ENCODE measurements at places on chromosomes 4 and X.

GRCh38 chrX:16589826-16590225 lies 60.1 kb upstream of the S100G start:
- DNase-seq: no peak

DNA sequence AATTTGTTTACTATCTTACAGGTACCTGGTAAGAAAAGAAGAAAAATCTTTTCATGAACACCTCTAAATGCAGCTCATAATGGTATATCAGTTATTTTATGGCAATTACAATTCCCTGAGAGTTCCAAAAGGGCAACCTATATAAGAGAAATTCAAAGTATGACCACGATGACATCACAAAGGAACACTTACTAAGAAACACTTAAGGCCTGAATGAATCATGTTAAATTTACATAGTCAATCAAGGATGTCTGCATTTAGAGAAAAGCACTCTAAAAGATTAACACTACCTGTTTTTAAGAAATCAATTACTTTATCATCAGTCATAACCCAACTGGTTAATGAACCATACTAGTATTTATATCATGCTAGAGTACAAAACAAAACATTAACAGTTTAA lies 63.9 kb downstream of the LCORL start:
- DNase-seq: no peak

- DNase-seq: no peak
Measured at GRCh38 chrX:120564925-120565324, 4.2 kb upstream of the CUL4B start.

DNA sequence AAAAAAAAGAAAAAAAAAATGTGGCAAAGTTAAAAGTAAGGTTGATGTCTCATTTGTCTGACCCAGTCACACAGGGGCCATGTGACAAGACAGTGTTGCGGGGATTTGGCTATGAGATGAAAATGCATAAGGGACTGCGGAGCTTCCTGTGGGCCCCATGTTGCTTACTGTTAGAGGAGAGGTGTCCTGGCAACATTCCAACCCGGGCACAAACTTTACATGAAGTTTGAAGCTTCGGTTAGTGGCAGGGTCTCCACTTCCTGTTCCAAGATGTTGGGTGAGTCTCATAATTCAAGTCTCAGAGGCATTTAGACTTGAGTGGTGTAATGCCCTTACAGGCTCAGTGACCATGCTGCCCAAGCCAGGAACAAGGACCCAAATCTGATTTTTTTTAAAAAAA lies 111.3 kb downstream of the MAML3 start:
- no peak for DNase-seq

DNA sequence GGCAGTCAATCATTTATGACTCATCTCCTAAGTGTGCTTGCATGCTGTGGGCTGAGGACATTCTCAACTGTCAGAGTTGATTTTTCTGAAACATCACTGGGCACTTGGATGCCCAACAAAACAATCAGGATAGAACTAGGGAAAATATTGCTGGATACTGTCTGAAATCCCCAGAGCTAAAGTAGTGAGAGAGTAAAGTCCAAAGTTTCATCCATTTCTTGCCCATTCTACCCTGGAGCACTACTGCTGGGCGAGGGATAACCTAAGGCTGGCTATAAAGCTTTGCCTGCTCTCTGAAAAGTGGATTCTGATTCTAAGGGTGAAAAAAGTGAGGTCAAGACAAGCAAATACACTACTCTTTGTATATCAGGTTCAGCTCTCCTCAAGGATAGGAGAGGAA lies 279.6 kb upstream of the EDA2R start:
- no peak for DNase-seq

- DNase-seq: no peak
Measured at GRCh38 chrX:154077101-154077500, 20.4 kb downstream of the MECP2 start.

- DNase-seq: no peak
Measured at GRCh38 chrX:107730298-107730655, 45.3 kb downstream of the TSC22D3 start.

DNA sequence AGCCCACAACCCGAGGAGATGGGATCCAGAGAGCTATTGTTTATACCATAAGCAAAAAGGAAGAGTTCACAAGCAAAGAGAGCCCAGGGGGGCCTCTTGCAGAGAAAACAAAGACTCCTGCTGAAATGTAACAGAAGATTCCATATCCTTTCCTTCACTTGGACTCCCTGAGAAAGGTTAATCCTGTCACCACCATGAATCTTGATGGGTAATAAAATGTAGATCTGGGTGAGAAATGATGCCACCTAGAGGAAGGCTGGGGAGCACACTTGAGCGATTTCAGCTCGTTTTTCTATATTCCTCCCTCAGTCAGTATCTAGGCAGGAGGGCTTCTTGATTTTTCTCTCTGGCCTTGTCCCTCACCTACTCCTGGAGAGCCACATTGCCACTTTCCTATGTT lies 10.2 kb upstream of the KCNE5 start:
- DNase-seq: no peak

GRCh38 chr4:73883306-73883705 lies 14.1 kb downstream of the CXCL1 start:
- DNase-seq: no peak

DNA sequence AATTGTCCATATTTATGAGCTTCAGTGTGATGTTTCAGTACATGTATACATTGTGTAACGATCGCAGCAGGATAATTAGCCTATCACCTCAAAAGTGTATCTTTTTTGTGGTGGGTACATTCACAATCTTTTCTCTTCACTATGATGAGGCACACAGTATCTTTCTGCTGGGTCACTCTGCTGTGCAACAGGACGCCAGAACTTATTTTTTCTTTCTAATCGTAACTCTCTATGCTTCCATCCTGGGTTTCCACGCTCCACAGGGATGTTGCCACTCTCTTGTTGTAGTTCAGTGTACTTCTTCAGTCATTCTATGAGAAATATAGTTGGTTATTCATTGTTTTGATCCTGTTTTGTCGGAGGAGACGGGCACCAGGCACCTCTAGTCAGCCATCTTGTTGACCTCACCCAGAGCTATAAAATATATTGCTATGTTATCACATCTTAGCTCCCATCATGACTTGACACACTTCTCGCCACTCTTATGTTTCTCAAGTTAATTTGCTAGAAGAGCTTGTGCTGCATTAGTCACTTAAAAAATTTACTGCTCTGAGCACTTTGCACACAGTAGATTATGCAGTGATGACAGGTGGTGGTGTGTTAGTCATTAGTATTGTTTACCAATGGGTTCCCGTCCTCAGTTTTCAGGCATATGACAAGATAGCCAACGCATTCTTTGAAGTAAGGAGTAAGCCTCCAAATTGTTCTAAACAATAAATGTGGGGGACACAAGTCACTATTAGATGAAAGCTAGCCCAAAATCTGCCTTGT lies 1002.7 kb upstream of the PCDH7 start:
- DNase-seq: no peak

DNA sequence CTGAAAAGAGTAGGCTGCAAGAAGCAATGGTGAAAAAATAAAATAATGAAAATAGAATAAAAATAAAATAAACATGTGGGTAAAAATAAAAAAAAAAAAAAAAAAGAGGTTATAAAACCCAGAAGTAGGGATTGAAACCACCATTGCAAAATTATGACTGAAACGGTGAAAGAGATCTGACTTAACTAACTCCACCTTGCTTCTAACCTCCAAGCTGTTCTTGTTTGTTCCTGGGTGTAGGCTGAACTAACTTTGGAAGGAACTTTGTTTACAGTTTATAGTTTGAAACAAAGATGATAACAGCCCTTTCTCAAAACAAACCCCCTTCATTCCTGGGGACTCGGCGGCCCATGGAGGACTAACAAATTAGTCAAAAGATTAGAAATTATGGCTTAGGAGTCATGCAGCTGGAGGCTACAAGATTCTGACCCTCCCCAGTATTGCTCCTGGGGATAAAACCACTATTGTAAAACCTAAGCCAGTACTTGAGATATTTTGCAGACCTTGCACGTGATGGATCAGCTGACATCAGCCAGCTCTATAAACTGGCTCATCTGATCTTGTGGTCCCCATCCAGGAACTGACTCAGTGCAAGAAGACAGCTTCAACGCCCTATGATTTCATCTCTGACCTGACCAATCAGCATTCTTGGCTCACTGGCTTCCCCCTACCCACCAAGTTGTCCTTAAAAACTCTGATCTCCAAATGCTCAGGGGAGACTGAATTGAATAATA lies 30.4 kb downstream of the DDX60L start:
- no peak for DNase-seq

DNA sequence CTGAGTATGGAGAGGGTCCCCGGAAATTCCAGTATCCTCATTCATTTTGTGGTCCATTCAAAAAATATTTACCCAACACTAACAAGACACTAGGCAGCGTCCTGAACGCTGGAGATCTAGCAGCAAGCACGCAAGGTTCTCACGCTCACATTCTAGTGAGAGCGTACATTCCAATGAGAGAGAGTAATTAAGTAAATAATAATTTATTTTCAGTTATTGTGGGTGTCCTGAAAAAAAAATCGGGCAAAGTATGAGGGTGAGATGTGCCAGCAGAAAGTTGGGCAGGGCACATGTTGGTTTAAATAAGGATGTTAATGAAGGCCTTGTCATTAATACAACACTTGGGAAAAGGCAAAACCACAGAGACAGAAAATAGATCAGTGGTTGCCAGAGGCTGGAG lies 4.0 kb upstream of the TMEM156 start:
- DNase-seq: no peak

- DNase-seq: no peak
Measured at GRCh38 chr4:24806206-24806990, 11.0 kb downstream of the SOD3 start.

DNA sequence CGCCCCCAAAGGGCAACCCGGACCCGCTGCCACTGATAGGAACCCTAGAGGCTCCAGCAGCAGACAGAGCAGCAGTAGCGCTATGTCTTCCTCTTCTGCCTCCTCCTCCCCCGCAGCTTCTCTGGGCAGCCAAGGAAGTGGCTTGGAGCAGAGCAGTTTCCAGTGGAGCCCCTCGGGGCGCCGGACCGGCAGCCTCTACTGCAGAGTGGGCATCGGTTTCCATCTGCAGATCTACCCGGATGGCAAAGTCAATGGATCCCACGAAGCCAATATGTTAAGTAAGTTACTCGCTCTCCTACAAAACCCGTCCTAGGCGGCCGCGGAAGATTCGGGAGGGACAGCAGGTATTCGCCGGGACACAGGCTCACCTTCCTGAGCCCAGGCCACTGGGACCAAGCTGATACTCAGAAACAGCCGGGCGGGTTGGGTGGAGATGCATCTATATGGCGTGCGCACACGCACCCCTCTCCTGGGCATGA lies 477 bp downstream of the FGF5 start:
- DNase-seq: no peak

GRCh38 chr4:651884-652642 lies 22.0 kb downstream of the ATP5ME start:
- DNase-seq: no peak

- DNase-seq: no peak
Measured at GRCh38 chr4:179671609-179672008, 2229.4 kb upstream of the AGA start.

GRCh38 chr4:145679520-145679919 lies 426 bp upstream of the C4orf51 start:
- no peak for DNase-seq

DNA sequence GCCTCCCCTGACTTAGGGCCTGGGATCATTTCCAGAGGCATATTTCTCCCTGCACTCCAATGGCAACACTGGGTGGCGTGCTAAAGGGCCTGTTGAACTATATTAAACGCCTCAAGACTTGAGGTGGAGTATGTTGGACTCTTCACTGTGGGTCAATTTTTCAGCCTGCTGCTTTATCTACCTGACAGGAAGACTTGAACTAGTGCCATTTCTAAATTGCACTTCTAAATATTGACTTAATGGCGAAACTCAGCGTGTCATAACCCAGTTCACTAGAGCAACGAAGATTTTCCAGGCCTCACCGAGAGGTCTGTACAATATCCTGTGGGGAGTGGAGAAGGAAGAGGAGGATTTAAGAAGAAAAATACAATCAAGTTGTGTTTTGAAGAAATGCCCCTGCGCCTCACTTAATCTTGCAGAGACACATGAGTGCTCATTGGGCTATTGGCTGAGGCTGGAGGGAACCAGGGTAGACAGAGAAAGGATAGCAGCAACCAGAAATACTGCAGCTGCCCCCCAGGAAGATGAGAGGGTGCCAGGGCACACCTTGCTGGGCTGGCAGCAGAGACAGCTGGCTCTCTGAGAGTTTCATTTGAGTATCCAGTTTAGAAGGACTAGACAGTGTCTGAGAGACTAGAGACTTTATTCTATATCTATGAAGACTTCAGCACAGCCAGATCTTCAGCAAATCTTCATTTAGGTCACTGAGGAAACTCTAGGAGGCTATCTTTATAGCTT lies 67.4 kb downstream of the ENPP6 start:
- DNase-seq: no peak

DNA sequence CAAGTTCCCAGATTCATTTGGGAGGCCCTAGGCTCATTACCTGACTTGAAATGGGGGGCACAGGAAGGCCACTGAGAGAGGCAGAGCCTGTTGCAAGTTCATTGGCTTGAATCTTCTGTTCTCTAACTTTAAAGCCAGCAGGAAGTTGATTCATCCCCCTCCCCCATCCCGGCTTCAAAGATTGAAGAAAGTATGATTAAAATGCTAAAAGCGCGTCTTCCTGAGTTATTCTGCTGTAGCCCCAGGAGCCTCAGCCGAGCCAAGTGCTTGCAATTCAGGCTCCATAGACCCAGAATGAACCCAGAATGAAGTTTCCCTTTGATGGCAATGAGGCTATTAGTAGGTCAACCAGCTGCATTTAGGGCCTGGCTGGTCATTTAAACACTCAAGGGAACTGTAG lies 14.7 kb downstream of the CHST7 start:
- DNase-seq: no peak

- no peak for DNase-seq
Measured at GRCh38 chr4:184457535-184458249, 16.7 kb downstream of the IRF2 start.

GRCh38 chr4:151276787-151277562 lies at the start of gene PRSS48:
TSS of gene PRSS48 (plus strand) at chr4:151277161. CDS start at chr4:151277173, 12 bp downstream.
- DNase-seq: peak; percentile 2

DNA sequence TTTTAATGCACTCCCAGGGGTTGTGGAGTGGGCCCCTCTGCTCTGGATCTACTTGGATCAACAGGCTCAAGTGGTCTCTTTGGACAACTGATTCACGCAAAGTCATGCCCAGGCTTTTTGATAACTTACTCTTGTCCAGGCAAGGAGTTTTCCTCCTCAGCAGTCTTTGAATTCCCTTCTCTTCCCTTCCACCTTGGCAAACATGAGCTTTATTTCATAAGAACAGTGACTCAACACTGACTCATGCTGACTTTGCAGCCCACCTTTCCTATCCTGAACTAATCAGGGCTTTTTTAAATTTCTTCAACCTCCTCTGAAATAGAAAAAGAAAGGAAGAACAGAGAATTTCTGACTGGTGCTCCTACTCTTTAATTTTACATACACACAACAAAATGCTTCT lies 132.1 kb upstream of the LDB2 start:
- no peak for DNase-seq

GRCh38 chr4:67106861-67107460 lies 438.3 kb downstream of the CENPC start:
- DNase-seq: no peak

DNA sequence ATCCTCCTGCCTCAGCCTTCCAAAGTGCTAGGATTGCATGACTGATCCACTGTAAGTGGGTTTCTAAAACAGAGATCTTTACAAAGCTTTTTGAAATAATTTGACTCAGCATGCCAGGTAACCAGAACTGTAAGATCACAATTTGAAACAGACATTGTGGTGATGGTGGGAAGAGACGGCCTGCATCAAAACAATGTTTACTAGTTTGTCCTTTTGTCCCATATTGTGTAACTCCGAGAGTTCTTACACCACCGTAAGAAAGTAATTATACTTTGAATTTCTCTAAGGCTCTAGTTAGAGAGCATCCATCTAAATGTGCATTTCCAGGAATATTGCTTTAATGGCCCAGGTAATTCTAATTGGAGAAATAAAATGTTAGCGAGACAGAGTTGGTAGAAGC lies 594 bp upstream of the ARHGAP24 start:
- DNase-seq: no peak

- DNase-seq: no peak
Measured at GRCh38 chr4:159497936-159498335, 395.1 kb downstream of the RAPGEF2 start.
